ENCODE measurements at places on chromosomes 16 and 17.

DNA sequence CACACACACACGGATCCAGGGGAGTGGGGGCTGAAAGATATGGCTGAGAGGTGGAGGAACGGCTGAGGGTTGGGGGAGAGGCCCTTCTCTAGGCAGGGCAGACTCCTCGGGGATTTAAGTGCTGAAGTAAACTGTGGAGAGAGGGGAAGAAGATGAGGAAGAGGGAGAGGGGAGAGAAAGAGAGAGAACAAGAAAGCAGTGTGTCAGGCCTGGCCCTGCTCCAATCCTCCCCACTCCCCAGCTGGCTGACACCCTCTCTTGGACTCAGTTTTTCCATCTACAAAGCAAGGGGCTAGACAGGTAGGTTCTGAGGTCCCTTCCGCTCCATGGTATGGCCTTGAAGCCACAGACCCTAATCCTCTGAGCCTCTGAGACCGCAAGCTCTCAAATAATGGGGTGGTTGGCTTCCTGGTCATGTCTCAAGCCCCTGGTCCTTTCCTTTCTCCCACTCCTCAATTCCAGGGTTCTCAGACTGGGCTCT, 2.0 kb downstream of the VAMP2 start:
- DNase-seq: no peak

- DNase-seq: no peak
Measured at GRCh38 chr17:36509272-36509985, 22.9 kb downstream of the ZNHIT3 start.

- DNase-seq: no peak
Measured at GRCh38 chr17:68431045-68431608, 26.2 kb downstream of the WIPI1 start.

- no peak for DNase-seq
Measured at GRCh38 chr17:48333034-48333530, 96.9 kb downstream of the SKAP1 start.

DNA sequence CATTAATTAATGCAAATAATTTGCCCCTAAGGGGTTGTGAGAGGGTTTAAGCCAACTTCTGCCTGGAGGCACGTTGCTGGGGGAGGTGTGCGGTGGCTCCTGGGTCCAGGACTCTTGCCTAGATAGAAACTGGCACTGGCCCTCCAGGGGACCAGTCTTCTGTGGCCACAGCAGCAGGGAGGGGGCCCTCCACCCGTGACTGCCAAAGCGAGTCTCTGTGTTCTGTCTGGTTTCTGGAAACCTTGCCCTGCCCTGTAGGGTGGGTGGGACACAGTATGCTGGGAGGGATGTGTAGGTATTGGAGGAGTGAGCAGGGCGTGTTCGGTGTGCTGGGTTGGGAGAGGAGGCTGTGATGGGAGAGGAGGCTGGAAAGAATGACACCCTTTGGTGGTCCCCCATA, 78.8 kb downstream of the TBC1D16 start:
- DNase-seq: peak; percentile 33

DNA sequence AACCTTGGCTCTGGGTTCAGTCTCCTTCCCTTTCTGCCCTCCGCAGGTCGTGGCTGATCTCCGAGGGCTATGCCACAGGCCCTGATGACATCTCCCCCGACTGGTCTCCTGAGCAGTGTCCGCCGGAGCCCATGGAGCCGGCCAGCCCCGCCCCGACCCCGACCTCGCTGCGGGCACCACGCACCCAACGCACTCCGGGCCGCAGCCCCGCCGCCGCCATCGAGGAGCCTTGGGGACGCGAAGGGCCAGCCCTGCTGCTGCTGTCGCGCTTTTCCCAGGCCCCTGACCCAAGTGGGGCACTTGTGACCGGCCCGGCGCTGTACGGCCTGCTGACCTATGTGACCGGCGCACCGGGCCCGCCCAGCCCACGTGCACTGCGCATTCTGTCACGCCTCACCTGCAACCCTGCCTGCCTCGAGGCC, 5.1 kb downstream of the ARMC5 start:
- DNase-seq: no peak

- DNase-seq: no peak
Measured at GRCh38 chr16:19831678-19832077, 53.0 kb downstream of the GPRC5B start.

GRCh38 chr16:86297391-86297790, 212.9 kb upstream of the FOXF1 start:
- DNase-seq: peak; percentile 7

- peak; percentile 73 for DNase-seq
Measured at GRCh38 chr16:89712274-89712781, 8.4 kb downstream of the VPS9D1 start.

DNA sequence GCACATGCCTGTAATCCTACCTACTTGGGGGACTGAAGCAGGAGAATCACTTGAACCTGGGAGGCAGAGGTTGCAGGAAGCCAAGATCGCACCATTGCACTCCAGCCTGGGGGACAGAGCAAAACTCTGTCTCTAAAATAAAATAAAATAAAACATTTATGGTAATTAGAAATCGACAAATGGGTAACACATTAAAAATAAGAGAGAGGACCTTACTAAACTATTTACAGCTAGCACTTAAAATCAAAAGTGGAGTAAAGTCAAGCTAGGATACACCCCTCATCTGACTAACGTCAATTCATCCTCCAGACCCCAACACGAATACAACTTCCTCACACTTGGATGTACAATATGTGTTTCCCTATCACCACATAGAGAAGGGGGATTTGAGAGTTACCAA, 27.8 kb upstream of the RHOT1 start:
- DNase-seq: no peak

GRCh38 chr16:66382966-66383299, 16.4 kb downstream of the CDH5 start:
- no peak for DNase-seq

GRCh38 chr16:47278306-47278970, 134.7 kb upstream of the NETO2 start:
- no peak for DNase-seq

- DNase-seq: no peak
Measured at GRCh38 chr16:68105611-68106010, 20.4 kb downstream of the NFATC3 start.

DNA sequence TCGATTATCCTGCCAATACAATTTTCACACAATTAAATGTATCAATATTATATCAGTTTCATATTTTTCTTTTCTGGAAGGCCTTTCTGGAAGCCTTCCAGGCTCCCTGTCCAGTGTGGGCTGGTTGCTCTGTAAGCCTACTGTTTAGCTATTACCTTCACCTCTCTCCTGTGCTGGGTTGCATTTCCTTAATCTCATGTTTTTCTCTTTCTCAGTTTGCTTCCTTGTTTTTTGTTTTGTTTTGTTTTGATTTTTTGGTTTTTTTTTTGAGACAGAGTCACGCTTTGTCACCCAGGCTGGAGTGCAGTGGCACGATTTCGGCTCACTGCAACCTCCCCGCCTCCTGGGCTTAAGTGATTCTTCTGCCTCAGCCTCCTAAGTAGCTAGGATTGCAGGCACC, 6.8 kb downstream of the SEPHS2 start:
- no peak for DNase-seq

DNA sequence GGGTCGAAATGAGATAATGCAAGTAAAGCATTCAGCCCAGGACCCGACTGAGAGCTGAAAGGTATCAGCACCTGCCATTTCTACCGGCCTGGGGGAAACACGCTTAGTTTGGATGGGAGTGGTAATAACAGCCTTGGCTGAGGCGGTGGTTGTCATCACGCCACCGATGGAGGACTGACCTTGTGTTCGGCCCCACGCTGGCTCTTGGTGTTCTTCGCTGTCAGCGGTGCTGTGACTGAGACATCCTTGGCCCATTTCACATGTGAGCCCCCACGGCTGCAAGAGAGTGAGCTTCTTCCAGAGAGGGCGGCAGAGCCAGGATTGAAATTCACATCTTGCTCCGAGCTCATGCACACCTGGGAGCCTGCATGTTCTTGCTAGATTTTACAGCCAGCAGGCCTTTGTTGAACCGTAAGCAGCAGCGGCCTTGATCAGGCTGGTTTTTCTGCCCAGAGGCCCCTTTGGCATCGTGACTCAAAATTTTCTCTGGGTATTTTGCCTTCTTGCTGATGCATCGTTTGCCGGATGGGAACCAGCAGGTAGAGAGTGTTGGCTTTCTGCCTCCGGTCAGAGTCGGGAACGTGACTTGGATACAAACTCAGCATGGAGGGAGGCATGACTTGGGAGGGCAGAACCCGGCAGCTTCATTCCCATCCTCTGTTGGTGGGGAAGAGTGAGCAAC, 341.5 kb downstream of the SNX29 start:
- no peak for DNase-seq

DNA sequence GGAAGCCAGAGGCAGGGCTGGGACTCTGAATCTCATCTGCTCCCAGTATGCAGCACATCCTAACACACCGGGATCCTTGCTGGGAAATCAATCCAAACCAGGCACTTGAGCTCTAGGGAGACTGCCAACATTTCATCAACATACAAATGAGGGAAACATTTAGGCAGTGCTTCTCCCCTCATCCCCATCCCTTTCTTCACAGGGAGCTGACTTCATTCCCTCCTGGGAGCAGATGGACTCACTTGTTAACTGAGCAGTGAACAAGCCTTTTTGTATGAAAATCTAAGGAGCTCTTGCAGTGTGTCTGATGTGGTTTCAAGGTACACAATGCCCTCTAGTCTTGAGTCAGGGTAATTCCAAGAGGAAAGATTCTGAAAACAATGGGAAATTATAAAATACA, 96.3 kb downstream of the TMEM114 start:
- no peak for DNase-seq

GRCh38 chr16:86591270-86591669, 12.9 kb downstream of the FOXL1 start:
- DNase-seq: no peak

GRCh38 chr16:28882551-28883160, 4.4 kb downstream of the ATP2A1 start:
- DNase-seq: no peak

GRCh38 chr16:67853670-67854069, 6.2 kb upstream of the CENPT start:
- no peak for DNase-seq

DNA sequence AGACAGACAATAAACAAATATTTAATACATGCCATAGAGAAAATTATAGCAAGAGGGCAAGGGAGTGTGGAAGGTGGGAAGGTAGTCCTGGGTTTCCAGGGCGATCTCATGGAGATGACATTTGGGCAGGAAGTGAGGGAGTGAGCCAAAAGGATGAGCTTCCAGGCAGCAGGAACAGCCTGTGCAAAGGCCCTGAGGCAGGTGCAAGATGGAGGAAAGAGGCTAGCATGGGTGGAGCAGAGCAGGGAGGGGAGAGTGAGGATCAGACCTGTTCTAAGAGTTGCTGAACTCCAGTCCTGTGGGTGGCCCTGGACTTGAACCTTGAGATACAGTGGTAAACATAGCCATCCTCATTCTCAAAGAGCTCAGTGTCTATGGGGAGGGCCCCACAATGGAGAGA, 94.7 kb downstream of the MGAT5B start:
- no peak for DNase-seq

DNA sequence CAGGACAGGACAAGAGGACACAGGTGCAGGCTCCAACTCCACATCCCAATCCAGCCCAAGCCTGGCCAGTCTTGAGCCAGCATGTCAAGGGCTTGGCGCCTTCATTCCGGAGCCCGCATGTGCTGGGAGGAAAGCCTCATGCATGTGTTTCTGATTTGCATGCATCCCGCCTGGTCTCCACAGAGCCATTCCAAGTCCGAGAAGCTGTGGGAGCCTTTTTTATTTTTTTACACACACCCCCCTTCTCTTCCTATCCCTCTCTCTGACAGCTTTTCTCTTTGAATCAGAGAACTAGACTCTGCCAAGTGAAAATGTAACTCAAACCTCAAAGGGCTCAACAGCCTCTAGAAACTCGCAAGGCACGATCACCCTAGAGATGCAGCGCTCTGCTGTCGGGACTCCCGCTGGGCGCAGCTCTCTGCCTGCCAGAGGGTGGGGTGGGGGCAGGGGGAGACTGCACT, 45.1 kb downstream of the NOG start:
- DNase-seq: no peak

DNA sequence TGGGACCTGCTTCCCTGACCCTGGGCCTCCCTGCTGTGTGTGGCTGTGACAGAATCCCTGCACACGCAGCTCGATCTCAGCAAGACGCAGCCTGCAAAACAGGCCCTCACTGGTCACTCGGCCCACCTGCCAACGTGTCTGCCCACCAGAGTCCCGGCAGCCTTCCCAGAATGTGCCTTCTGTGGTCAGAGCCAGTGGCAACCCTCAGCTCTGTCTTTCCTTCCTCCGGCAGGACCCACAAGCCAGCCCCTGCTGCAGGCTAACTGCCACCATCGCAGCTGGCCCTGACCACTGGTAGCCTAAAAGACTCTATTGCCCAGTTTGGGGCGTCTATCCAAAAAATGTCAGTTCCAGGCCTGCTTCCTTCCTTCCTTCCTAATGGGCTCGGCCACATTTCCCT, 83.2 kb downstream of the LITAF start:
- DNase-seq: no peak

GRCh38 chr17:64081802-64082799, 47.8 kb downstream of the ERN1 start:
- no peak for DNase-seq

- DNase-seq: no peak
Measured at GRCh38 chr16:56520251-56520577, 390 bp upstream of the BBS2 start.

DNA sequence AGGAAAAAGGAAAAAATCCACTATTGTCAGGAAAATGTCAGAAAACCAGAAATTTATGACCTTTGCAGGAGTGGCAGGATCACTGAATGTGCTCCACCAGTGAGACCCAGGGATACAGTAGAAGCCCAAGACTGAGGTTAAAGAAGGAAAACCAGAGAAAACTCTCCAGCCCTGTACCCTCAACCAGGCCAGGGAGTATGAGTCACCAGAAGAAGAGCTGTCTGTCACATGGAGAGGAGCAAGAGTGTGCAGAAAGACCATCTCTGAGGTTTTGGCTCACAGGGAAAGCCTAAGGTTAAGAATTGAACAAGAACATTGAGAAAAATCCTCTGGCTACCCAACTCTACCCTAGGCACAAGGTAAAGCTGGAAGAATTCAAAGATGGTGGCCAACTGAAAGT, 47.6 kb upstream of the MON1B start:
- DNase-seq: no peak
